ENCODE measurements at places on chromosomes 7 and 10.

DNA sequence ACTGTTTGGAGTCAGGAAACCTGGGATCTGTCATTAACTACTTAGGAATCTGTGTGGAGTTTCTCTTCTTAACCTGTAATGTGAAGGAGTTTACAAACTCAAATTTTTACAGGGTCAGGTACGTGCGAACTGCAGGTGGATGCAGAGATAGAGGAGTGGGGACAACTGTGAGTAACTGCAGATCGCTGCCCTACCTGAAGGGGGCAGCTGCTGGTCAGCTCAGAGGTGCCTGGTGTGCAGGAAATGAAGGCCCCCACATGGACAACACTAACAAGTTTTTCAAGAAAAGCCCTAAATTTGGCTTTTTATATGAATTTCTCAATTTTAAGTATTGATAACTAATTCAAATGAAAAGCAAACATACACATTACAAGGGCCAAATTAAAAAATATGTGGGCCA lies 380.0 kb downstream of the REEP3 start:
- no peak for DNase-seq

GRCh38 chr10:80171248-80171660 lies 34.1 kb downstream of the ANXA11 start:
- DNase-seq: no peak

- DNase-seq: no peak
These were observed 39.7 kb downstream of the AHCYL2 start for GRCh38 chr7:129264534-129264933.

- DNase-seq: no peak
These were observed 142.3 kb downstream of the MAPK8 start for GRCh38 chr10:48448796-48449195.

GRCh38 chr10:113425008-113425407 lies 127.8 kb upstream of the HABP2 start:
- DNase-seq: no peak

GRCh38 chr10:44883593-44884331 lies 27.4 kb upstream of the TMEM72 start:
- DNase-seq: no peak

- DNase-seq: no peak
These were observed 46.6 kb downstream of the PWWP2B start for GRCh38 chr10:132443605-132443982.

GRCh38 chr10:19845503-19846368 lies 29.5 kb downstream of the PLXDC2 start:
- no peak for DNase-seq

- no peak for DNase-seq
These were observed 6.9 kb downstream of the NRBF2 start for GRCh38 chr10:63140077-63140476.

GRCh38 chr7:1255817-1256340 lies 23.2 kb downstream of the UNCX start:
- no peak for DNase-seq

GRCh38 chr10:22230158-22230833 lies 12.5 kb upstream of the EBLN1 start:
- peak; percentile 17 for DNase-seq

- DNase-seq: no peak
These were observed 72.1 kb downstream of the PRSS58 start for GRCh38 chr7:142185801-142186200.

- DNase-seq: no peak
These were observed 1570.6 kb upstream of the LRRTM3 start for GRCh38 chr10:65355141-65355680.

GRCh38 chr7:154647625-154648024 lies 355.3 kb downstream of the PAXIP1 start:
- DNase-seq: no peak

DNA sequence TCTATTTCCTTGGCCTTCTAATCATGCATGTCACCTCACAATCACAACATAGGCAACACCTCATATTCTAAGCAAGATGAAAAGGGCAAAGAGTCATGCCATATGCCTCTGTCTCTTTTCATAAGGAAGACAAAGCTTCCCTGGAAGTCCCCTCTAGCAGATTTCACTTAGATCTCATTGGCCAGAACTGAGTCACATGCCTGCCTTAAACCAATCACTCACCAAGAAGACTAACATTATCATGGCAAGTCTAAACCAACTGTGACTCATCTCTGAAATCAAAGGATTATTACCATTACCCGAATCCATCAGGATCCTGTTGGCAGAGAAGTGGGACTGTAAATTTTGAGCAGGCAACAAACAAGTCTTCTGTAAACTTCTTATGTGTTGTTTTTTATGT lies 27.8 kb downstream of the CAV1 start:
- no peak for DNase-seq

DNA sequence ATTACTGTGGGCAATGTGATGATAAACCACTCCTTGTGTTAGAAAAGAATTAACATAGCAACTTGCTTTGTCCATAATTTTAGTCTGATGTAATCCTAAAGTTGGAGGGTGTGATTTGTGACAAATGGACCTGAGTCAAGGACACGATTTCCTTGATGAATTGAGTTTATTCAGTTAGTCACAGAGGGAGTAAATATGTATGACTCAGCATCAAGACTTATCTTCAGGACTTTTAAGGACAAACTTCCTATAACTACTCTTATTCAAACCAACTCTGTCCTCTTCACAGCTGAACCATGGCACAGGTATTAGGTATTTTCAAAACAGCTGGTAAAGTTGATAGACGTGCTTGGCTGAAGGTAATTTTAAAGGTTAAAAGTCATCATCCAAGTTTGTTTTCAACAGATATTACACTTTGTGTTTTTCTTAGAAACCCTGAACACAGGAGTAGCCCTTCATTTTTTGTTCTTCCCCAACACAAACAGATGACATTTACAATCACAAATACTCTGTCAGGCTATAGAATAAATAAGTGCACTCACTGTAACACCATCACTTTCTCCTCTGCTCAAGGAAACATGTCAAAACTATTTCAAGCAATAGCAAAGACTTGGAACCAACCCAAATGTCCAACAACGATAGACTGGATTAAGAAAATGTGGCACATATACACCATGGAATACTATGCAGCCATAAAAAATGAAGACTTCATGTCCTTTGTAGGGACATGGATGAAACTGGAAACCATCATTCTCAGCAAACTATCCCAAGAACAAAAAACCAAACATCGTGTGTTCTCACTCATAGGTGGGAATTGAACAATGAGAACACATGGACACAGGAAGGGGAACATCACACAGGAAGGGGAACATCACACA lies 54.5 kb downstream of the COA1 start:
- no peak for DNase-seq

- no peak for DNase-seq
These were observed 3.0 kb upstream of the PSAP start for GRCh38 chr10:71854031-71854430.

DNA sequence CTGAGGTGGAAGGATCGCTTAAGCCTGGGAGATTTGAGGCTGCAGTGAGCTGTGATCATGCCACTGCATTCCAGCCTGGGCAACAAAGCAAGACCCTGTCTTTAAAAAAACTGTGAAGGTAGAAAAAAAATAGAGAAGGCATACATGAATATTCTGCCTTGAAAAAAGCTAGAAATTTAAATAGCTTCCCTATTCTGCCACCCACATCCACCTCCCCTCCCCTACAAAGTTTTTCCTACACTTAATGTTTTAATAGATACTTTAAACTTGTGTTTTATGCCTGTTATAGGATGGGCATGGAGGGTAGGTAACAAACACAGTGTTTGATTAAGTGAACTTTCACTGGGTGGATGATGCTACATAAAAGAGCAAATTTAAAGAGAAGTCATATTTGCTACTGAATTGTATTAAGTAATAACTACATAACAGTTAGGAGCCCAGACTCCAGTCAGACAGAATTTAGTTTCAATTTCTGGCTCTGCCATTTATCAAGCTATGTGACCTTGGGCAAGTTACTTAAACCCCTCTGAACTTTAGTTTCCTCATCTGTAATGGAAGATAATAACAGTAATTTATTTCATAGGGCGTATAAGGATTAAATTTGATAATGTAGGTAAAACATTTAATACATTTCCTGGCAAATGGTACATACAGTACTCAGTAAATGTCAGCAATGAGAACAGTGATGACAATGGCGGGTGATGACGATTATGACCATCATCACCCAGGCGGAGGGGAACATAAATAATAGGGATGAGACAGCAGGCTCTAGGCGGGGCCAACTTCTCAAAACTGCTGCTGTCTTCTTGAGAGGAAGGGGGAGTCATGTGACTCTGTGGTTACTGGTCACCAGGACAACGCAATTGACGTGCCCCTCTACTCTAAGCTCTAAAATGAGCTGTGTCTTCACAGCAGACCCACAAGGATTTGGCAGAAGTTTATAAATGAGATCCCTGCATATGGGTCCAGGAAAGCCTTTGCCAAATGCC lies 15.8 kb downstream of the DNMBP start:
- peak; percentile 61 for DNase-seq

Measured in NCI-H2227 treated with DMSO at 0.1 percent for 48 hours (cell line).